ENCODE measurements at places on chromosomes 2 and 18.

DNA sequence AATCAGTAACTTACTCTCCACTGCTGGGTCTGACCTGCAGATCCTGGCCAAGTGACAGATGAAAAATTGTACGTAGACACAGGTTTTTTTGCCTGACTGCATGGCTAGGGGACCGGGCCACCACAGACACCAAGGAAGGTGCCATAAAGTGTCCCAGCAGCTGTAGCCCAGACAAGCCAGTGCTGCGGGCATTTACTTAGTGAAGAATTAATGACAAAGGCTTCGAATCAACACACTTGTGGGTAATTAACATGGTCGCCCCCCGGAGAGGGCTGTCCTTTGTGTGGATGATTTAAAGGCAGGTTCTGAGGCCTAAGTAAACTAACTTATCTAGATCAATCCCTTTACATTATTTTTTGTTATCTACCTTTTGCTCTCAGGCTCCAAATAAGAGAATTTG is 1709.1 kb upstream of the LRRTM1 start:
- no peaks in the 10 kb centered on the region for H3K36me3 ChIP-seq
- no peaks in the 10 kb centered on the region for H3K27me3 ChIP-seq
- DNase-seq: peak; percentile 83
- no peak overlapping the region for H3K27ac ChIP-seq
- H3K4me3 ChIP-seq: peak overlapping the region; percentile 44

DNA sequence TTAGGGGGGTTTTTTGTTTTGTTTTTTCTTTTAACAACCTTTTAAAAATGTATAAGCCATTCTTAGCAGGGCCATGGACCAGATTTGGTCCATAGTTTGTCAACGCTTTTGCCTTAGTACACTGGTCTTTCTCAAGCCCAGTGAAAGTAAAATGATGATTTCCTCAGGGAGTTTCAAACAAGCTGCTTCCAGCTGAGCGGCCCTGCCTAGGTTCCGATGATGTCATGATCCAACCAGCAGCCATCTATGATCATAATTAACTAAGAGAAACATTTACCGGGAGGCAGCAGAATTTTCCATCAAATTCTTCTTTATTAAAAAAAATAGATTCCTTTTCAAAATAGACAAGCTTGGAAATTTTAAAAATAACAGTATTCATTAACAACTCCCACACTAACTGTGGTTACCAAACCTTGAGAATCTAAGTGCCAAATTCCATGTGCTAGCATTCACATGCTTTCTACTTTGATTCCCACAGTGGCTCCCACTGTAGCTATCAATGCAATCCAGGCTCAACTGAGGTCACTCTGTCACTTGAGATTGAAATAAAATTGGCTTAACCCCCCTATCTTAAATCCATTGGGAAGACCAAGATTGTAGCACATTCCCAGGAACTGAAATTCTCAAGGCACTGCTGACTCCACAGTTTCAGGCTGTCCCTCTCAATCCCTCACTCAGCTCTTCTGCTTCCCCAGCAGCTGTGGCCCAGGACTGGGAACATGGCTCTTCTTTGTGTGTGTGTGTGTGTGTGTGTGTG is 148.9 kb downstream of the RNF152 start:
- DNase-seq: no peak
- H3K36me3 ChIP-seq: no peaks in the 10 kb centered on the region
- H3K4me3 ChIP-seq: no peak overlapping the region
- H3K4me1 ChIP-seq: peaks cover 2% of the 10 kb centered on the region

GRCh38 chr2:121209014-121209610 is 75.9 kb downstream of the TFCP2L1 start:
- H3K4me1 ChIP-seq: no peaks in the 10 kb centered on the region
- no peaks in the 10 kb centered on the region for H3K27me3 ChIP-seq
- no peak overlapping the region for H3K27ac ChIP-seq
- DNase-seq: no peak

GRCh38 chr18:77086034-77086433 is 46.5 kb downstream of the MBP start:
- H3K4me3 ChIP-seq: no peak overlapping the region
- H3K36me3 ChIP-seq: no peaks in the 10 kb centered on the region
- H3K27ac ChIP-seq: no peak overlapping the region
- DNase-seq: no peak
- H3K4me1 ChIP-seq: peaks cover 5% of the 10 kb centered on the region
- no peaks in the 10 kb centered on the region for H3K27me3 ChIP-seq

DNA sequence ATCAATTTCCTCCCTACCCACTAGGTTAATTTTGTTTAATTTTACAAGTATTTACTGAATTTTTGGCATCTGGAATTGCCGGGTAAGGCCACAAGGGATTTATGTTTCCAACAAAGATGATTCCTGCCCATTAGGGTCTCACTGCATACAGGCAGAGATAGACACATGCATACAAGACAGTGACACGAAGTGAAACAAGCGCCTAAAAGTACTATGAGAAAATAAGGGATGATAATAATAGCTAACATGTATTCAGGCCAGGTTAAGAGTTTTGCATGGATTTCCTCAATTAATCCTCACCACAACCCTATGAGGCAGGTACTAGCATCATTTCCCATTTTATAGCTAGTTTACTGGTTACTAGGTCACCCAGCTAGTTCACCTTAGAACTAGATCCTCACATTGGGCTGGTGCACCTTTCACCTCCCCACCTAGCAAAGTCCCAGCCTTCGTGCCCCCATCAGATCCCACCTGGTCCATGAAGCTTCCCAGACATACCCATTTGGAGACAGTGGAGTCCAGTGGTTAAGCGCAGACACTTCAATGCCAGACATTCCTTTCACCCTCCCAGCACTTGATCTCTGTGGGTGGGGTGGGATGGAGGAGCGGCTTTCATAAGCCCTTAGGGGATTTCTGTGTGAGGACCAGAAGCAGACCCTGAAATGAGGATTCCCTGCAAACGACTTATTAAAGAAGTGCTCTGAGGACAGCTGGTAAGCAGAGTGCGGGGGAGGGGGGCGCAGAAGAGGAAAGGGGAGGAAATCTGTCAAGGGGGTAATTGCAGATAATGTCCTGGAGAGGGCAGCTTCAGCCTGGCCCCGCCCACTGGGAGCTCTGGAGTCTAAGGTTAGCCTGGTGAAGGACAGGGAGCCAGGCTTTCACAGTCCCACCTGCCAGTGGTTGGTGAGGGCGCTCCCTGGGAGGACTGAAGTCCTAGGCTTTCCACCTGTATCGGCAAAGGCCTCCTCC is 5.8 kb upstream of the DGUOK start:
- no peak overlapping the region for H3K4me3 ChIP-seq
- H3K27me3 ChIP-seq: no peaks in the 10 kb centered on the region
- no peaks in the 10 kb centered on the region for H3K4me1 ChIP-seq
- DNase-seq: peak; percentile 90
- no peaks in the 10 kb centered on the region for H3K36me3 ChIP-seq
- H3K27ac ChIP-seq: no peak overlapping the region

- no peak for DNase-seq
- H3K36me3 ChIP-seq: peaks cover 3% of the 10 kb centered on the region
- H3K27ac ChIP-seq: no peak overlapping the region
Measured at GRCh38 chr18:64528646-64529045, 379.8 kb upstream of the LINC00305 start.

- DNase-seq: no peak
- H3K4me3 ChIP-seq: no peak overlapping the region
- H3K27me3 ChIP-seq: no peaks in the 10 kb centered on the region
- no peaks in the 10 kb centered on the region for H3K36me3 ChIP-seq
- H3K4me1 ChIP-seq: no peaks in the 10 kb centered on the region
- no peak overlapping the region for H3K27ac ChIP-seq
Measured at GRCh38 chr2:109244304-109244582, 115.2 kb downstream of the SH3RF3 start.

- H3K4me1 ChIP-seq: no peaks in the 10 kb centered on the region
- no peak overlapping the region for H3K4me3 ChIP-seq
- no peak overlapping the region for H3K27ac ChIP-seq
- no peaks in the 10 kb centered on the region for H3K36me3 ChIP-seq
- no peak for DNase-seq
Measured at GRCh38 chr2:144163592-144163991, 356.3 kb downstream of the ZEB2 start.

GRCh38 chr2:81247648-81248047 is 943.1 kb upstream of the LRRTM1 start:
- H3K27me3 ChIP-seq: no peaks in the 10 kb centered on the region
- H3K4me1 ChIP-seq: no peaks in the 10 kb centered on the region
- DNase-seq: no peak

DNA sequence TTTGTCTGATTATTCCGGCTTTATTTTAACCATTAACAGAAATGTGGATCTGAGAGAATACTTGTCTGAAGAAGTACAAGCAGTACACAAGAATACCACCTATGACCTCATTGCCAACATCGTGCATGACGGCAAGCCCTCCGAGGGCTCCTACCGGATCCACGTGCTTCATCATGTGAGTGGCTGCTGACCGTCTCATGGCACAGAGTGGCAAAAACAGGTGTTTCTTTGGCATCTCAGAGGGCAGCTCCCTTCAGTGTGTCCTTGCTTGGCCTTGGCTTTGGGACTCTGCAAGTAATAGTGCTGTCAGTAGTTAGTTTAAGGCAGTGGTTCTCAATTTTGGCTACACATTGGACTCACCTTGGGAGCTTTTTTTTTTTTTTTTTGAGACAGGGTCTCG is 23.1 kb downstream of the SFTPB start:
- no peak overlapping the region for H3K4me3 ChIP-seq
- H3K36me3 ChIP-seq: peaks cover 56% of the 10 kb centered on the region
- H3K4me1 ChIP-seq: no peaks in the 10 kb centered on the region

DNA sequence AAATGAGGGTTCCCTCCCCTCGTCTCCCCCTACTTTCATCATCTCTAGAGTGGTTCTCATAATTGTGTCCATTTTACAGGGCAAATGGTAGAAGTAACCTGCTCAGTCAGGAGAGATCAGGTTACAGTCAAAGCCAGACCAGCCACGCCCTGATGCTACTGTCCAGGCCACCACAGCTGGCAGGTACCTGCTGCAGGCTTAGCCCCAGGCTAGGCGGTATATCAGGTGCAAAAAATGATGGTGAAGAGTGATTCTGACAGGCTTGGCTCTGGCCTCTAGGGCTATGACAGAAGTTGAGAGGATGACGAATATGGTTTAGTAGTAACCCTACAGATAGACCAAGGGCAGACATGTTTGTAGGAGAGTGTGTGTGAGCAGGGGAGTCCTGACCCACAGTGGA is 67.1 kb downstream of the HAUS1 start:
- no peak overlapping the region for H3K27ac ChIP-seq
- no peak for DNase-seq
- no peaks in the 10 kb centered on the region for H3K27me3 ChIP-seq
- H3K4me1 ChIP-seq: peaks cover 5% of the 10 kb centered on the region
- no peak overlapping the region for H3K4me3 ChIP-seq
- 0 out of 2 replicates have a peak, but pooled peaks cover 4% of the 10 kb centered on the region for H3K36me3 ChIP-seq

DNA sequence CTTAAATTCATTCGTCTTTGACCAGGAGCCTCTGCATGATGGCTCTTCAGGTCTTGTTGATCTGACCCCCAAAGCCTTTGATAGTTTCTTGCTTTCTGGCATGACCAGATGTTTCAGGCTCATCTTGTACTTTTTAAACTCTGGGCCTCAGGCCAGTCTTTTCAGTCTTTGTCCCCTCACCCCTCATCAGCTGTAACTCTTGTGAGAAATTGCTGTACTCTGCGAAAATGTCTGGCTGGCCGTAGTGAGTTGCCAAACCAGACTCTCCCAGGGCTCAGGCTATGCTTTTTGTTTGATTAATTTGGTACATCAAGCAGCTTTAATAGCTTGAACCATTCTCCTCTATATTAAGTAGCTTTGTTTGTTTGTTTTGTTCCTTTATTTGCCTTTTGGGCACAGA is 75.9 kb downstream of the BABAM2 start:
- H3K36me3 ChIP-seq: peaks cover 20% of the 10 kb centered on the region
- no peaks in the 10 kb centered on the region for H3K27me3 ChIP-seq
- H3K27ac ChIP-seq: no peak overlapping the region
- H3K4me1 ChIP-seq: no peaks in the 10 kb centered on the region

DNA sequence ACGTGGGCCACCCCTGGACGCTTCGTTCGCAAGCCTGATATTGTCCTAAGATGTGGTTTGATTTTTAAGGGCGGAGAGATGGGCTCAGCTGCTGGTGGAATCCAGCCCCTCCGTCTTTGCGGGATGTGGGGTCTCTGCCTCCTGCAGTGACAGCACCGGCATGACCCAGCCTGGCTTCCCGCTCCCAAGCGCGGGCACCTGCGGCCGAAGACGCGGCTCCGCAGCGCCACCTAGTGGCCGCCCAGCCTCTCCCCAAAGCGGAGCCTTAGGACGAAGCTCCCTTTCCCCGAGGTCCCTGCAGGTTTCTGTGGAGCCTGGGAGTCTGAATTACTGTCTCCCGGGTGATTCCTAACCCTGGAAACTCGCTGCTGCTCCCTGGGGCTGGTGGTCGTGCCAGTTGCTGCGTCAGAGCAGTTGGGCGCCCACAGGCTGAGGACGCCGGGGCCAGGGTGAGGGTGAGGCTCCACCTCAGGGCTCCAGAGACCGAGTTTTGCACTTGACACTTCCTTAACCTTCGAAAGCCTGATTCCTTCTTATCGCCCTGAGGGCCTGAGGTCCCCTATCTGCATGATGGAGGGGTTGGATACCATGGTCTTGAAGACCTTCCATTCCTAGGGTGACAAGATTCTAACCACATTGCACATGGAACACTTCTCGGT is 137.5 kb downstream of the TPO start:
- no peak overlapping the region for H3K27ac ChIP-seq
- no peaks in the 10 kb centered on the region for H3K36me3 ChIP-seq
- no peaks in the 10 kb centered on the region for H3K27me3 ChIP-seq
- peak; percentile 71 for DNase-seq

DNA sequence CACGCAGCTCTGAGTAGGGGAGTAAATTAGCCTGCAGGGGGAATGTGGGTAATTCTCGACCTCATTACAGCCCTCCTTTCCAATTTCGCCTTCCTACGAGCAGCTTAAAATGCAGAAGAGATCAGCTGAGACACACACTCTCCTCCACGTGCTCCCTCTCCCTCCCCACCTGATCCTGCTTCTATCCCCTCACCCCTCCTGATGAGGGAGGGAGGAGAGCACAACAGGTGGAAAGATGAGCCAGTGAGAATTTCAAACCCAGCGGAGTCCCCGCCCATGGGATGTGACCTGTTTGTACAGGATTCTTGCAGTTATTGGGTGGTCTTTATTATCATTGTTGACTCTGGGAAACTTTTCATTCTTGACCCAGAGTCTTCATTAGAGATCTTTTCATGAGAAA is 35.5 kb downstream of the DDX18 start:
- DNase-seq: peak; percentile 71
- H3K4me3 ChIP-seq: peak overlapping the region; percentile 52

DNA sequence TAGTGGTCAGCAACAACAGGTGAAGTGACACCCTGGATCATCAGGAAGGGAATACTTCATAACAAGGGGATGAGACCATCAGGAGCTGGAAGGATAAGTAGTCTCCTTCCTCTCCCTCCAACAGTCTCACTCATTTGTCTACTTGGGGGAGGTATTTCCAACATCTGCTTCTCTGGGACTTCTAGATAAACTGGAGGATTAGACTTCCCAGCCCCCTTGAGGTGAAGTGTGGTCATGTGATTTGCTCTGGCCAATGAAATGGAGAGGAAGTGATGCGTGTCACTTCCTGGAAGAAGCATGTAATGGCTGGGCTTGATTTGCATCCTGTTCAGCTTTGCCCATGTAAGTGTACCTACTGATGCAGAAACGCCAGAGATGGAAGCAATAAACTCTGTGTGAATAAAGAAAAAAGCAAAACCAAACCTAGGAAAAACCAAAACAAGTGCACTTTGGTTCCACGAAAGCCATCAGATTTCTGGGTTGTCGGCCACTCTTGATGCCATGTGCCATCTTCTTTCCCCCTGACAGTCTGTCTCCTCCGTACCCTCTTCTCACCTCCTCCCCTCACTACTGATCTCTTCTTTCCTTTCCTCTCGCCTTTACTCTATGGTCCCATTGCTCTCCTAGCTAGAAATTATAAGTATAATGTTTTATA is 76.1 kb upstream of the DNMT3A start:
- no peak overlapping the region for H3K4me3 ChIP-seq
- H3K27me3 ChIP-seq: no peaks in the 10 kb centered on the region
- no peak for DNase-seq
- no peak overlapping the region for H3K27ac ChIP-seq
- peaks cover 17% of the 10 kb centered on the region for H3K36me3 ChIP-seq

Measured in H9 (cell line).